ENCODE measurements at places on chromosomes 12 and 14.

GRCh38 chr12:58140395-58140794, 199.0 kb downstream of the ATP23 start:
- DNase-seq, result no peak

- DNase-seq, result peak; percentile 65
Measured at GRCh38 chr12:4562034-4562657, at the start of gene DYRK4. DYRK4 (plus strand) TSS chr12:4562208; CDS start chr12:4562246, 38 bp downstream.

- peak; percentile 31 for DNase-seq
Measured at GRCh38 chr12:21774358-21775132, at the start of gene KCNJ8. KCNJ8 (minus strand) TSS chr12:21774706; CDS start chr12:21773616, 1,090 bp downstream.

DNA sequence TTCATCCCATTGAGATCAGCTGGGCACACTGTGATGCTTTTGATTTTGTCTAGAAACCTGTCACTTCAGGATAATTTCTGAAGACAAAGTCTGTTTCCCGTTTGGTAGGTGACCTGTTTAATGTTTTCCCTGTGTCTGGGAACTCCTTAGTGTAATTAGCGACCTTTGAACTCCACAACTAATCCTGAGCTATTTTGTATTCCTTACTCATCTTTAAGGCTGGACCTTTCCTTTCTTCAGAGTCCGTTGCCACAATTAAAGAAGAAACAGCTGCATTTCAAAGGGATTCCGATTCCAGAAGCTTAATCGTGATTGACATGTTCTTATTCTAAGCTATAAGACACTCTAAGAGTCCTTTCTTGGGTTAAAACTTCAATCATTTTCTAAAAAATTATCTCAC, 22.0 kb downstream of the AP5M1 start:
- DNase-seq, result no peak

DNA sequence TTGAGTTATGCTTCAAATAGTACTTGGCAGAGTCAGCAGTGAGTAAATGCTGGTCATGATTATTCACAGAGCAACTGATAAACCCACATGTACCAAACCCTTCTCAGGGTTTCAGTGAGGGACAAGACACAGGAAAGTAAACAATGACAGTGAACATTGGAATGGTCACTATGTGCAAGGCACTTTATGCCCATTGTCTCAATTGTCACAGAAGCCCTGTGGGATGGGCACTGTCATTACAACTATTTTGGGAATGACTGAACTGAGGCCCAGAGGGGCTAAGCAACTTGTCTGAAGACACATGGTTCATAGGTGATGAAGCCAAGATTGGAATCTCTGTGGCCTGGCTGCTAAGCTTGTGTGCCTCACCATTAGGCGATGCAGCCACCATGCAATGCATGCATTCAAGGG, 238.5 kb downstream of the RBM19 start:
- DNase-seq, result peak; percentile 53

- no peak for DNase-seq
Measured at GRCh38 chr12:106566771-106567170, 16.0 kb upstream of the RFX4 start.

GRCh38 chr12:114032801-114033200, 66.7 kb upstream of the RBM19 start:
- no peak for DNase-seq

- no peak for DNase-seq
Measured at GRCh38 chr12:53378222-53378621, 1.8 kb upstream of the SP1 start.

DNA sequence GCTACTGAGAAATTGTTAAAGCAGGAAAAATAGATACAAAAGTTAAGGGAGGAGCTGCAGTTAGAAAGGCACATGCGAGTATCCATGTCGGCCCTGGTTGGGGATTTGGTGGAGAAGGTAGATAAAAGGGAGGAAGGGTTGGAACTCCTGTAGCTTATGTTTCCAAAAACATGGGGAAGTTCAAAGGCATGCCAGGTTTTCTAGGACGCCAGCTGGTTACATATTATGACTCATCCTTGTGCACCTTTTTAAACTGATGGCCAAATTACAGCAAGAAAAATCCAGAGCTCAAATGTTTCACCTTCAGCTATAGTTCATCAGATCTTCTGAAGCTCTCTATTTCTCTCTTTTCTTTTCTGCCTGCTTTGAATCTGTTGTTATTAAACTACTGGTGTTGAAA, 13.2 kb upstream of the MAP4K5 start:
- no peak for DNase-seq

- no peak for DNase-seq
Measured at GRCh38 chr12:113962733-113963132, 3.4 kb downstream of the RBM19 start.

DNA sequence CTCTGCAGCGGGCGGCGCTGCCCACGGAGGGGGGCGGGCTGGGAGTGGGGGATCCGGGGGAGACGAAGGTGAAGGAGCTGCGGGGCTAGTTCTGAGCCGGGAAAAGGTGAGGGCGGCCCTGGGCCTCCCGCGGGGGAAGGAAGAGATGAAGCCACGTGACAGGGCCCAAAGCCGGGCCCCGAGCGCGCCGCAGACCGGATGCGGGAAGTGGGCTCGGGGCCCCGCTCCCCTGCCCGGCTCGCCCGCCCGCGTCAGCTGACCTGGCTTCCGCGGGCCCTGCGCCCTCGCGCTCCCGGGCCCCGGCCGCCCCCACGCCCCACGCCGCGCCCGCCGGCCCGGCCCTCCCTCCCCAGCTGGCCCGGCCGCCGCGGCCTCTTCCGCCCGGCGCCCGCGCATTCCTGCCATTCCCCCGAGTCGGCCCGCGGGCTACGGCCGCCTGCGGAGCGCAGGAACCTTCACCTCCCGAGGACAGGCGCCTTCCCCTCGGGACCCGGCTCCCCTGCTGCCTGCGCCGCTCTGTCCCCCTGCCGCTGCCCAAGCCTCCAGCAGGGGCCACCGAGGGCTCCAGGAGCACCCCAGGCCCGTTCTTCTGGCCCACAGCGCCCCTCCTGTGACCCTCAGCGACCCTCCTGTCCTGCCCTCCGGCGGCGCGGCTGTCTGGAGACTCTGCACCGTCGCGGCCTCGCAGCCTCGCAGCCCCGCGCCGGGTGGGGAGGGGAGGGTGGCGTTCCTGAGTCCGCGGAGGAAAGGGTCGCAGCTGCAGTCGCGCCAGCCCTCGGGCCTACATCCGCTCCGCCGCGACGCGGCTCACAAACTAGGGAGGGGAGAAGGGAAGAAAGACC, 20.4 kb downstream of the NINJ2 start:
- no peak for DNase-seq

DNA sequence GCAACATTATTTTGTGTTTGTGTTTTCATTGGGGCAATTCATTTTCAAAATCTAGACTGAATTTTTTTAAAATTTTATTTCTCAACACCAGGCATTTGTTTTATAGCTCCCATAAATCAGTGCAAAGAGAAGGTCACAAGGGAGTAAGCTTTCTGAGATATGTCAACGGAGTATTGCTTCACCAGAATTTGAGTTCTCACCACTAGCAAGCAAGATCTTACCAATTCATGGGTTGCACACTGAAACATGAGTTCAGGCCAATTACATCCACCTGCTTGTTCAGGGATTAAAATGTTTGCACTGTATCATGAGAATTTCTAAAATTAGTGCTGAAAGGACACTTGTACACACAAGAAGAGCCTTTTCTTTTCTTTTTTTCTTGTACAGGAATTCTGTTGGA, 121.9 kb downstream of the CAND1 start:
- DNase-seq, result no peak

GRCh38 chr12:47903927-47904712, 674 bp downstream of the VDR start:
- DNase-seq, result peak; percentile 70

GRCh38 chr12:106551410-106551809, 31.4 kb upstream of the RFX4 start:
- DNase-seq, result no peak

DNA sequence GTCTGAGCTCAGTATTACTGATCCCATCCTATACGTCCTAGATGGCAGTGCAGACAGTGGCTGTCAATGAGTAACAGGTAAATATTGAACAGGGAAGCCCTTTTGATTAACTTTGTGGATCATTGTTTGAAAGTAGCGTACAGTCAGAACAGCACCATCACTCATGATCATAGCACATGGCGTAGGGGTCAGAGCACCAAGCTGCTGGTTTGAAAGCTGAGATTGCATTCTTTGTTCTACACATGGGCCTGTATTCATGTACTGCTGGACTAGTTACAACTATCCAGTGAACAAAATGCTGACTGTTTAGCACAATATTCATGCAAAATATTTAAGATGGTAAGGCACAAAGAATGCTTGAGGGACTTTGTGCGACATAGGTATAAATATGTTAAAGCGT, 131.8 kb downstream of the NPAS3 start:
- no peak for DNase-seq

DNA sequence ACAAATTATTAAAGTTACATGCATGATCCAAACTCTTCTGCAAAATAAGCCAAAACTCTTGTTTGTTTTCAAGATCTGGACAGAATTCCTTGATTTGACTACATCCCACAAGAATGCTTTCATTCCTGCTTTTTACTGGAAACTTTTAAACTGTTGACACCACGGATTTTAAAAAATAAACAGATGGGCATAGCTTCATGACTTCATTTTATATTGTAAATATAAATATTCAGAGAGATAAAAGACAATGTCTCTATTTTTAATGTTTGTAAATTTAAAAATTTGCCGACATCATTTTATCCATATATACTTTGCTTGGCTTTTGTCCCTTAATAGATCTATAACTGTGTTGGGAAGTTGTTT, 134.3 kb upstream of the DCN start:
- no peak for DNase-seq

DNA sequence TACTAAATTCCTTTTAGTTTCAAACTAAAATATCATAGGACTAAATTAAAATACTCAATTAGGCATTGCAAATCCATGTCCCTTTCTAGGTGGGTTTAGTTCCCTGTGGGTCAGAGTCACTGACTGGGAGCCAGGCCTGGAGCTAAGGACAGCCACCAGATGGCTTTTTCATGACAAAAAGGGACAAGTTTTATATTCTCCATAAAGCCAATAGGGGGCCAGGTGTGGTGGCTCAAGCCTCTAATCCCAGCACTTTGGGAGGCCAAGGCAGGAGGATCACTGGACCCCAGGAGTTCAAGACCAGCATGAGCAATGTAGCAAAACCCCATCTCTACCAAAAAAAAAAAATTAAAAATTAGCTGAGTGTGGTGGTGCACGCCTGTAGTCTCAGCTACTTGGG, 35.4 kb upstream of the EIF5 start:
- no peak for DNase-seq

DNA sequence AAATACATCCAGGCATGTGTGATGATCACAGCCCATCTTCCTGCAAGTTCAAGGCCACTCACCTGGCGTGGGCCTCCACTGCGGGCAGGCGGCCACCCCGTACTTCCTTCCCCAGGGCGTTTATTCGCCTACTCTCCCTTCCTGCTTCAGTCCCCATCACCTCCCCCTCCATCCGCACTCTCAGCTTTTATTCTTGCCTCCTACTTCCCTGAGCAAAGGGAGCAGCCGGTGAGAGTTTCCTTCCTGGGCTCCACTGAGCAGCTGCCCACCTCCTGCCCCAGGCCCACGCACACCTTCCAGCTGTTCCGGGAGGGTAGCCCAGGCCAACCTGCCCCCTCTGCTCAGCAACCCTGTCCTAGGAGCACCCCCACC, 4.1 kb downstream of the CYP46A1 start:
- DNase-seq, result no peak

- no peak for DNase-seq
Measured at GRCh38 chr12:84313323-84313675, 599.3 kb downstream of the SLC6A15 start.

DNA sequence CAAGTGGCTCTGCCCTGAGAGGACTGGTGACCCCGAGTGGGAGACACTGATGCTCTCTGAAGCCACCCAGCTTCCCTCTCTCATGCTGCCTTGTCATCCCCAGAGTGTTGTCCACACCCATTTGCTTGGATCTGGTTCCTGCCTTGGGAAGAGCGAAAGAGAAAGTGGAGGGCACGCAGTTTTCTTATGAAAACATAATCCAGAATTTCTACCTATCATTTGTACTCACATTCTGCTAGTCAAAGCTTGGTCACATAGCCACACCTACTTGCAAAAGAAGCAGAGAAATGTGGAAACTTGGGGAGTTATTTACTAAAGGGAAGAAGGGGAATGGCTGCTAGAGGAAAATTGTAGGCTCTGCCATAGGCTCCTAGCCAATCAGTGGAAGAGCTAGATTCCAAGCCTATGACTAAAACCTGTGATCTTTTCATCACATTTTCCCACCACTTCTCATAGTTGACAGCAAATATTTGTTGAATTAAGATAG, 326.3 kb downstream of the ZFP36L1 start:
- DNase-seq, result peak; percentile 79

DNA sequence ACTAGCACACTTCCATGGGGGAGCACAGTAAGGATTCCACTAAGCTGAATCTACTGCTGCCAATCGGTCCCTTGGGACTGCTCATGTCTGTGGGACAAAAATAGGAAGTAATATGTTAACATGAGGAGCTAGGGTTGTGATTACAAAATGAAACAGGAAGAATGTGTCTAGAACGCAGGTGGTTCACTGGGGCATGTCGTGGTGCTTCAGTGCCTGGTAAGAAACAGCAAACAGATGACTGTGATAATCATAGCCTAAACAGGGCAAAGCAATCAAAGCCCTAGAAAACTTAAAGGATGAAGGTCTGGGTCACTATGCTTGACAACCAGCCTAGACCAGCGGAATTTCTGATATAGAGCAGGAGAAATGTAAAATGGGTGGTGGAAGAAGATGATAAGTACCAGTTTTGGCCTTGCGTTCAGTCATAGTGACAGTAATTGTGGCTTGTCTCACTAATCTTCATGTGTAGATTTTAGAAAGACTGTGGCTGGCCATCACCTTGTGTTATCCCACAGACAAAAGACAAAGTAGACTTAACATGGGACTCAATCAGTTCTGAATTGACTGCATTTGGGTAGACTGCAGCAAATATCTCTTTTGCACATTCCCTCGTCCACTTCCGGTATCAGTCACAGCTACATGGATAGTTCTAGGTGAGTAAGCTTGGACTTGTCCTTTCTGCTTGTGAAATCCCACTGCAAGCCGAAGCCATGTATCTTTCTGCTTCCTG, 51.4 kb downstream of the WASHC3 start:
- no peak for DNase-seq

DNA sequence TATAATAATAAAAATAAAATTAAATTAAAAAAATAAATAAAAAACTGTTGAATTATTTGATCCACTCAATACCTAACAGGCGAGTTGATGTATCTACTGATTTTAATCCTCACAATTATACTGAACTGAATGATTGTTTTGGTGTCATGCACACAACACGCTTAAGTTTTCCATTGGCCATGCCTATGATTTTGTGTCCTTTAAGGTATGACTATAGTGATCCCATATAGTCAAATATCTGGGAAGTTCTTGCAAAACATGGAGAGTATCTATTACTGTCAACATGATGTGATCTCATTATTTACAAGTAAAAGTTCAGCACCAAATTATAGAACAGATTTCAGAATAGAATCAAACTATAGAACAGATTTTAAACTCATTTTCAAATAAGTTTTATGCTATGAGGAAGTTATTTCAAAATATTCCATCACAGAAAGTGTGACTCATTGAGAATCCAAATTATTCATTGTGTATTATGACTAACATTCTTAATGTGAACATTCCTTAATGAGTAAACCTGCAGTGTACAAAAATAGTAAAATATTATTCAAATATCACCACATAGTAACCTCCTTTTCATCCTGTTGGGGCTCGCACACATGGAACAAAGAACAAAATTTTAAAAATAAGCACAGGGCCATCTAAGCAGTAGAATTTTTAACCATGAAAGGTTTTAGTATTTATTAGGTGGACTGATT, 190.4 kb downstream of the SLC25A21 start:
- DNase-seq, result no peak
